Urothelium cell line (cell line): ENCODE measurements at places on chromosomes 12 and 14.

DNA sequence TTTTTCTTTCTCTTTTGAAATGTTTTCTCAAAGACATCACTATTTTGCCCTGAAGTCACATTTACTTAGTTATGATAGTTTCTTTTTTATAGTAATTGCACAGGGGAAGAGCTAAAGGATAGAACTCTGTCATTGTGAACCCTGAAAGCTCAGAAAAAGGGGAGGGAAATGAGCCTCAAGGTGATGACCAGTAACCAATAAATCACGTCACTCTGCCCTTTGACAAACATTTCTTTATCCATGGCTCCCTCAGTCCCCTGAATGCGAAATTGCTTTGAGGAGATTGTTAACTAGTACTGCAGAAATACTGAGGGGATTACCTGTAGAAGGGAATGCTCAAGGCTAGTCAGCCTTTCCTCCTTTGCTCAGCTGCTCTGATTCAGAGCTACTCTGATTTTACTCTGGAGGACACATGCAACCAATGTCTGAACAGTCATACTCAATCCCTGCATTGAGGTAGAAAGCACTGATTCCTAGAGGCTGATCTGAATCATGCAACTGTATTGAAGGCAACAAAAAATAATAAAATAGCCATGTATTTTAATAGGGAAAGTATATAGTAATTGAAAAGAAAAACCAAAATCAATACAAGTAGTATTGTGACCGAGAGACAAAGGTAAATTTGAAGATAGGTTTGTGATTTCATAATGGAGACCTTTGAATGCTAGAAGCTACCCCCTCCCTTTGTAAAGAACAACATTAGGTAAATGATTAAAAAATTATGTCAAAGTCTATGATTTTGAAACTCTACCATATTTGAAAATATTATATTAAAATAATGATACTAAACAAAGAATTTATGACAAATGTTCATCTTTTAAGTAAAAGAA is 24.7 kb downstream of the SLCO1B1 start:
- no peak for DNase-seq

- DNase-seq, result peak; percentile 78
Measured at GRCh38 chr12:9331218-9331626, 123.0 kb upstream of the PZP start.

GRCh38 chr12:95303476-95303875 is 85.9 kb downstream of the VEZT start:
- no peak for DNase-seq

DNA sequence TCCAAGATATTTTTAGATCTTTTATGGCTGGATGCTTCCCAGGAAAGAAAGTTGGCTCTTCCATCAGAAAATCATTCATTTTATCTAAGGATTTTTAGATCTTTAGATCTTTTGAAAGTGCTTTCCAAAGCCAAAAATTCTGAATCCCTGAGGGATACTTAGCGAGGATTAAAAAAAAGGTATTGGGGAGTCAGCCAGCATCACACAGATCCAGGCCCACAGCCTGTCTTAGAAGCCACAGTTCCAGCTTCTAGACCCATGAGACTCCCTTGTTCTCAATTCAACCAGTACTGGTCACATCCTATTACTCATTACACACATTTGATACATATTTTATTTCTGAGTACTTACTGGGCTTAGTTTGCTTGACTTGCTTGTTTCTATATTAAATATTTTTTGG is 49.9 kb downstream of the TSPAN8 start:
- DNase-seq, result no peak

DNA sequence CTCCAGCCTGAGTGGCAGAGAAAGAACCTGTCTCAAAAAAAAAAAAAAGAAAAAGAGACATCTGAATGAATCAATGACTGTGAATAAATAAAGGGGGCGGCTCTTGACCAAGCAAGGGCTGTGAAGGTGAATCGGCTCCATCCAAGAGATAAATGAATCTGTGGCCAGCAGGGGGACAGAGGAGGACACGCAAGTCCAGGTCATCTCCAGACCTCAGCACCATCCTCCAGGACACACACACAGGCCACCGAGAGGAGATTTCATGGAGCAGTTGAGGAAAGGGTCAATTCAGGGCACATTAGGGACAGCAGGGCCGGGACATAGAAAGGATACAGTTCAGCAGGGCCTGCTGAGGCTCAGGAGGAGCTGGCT is 21.6 kb downstream of the TRPV4 start:
- DNase-seq, result no peak

DNA sequence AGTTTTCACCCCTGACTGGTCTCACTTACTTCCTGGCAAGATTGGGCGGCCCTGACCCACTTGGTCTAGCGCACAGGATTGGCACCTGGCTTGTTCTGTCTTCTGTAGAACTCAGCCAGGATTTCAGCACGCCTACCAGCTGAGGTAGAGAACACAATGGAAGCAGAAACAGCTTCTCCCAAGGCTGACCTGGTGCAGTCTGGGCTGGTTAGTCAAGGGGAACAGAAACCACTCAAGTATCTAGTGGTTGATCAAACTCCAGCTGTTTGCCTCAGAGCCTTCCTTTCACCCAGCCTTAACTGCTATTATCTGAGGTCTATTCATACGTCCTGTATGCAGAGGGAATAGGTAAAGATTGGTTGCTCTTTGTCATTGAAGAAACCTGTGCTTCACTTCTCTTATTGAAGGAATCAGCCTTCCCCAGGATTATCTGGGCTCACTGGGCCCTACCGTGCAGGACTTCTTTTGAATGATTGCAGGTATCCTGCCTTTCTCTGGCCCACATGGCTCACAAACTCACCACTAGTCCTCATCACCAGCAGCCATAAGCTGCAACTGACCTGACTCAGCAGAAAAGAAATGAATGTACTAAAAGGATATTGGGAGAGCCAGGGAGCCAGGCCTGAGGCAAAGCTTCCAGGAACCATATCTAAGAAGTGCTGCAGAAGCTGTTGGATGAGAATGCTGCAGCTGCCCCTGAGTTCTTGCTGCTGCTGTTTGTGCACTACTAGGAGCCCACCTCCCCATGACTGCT is 2.5 kb upstream of the PLEKHD1 start:
- DNase-seq, result no peak

DNA sequence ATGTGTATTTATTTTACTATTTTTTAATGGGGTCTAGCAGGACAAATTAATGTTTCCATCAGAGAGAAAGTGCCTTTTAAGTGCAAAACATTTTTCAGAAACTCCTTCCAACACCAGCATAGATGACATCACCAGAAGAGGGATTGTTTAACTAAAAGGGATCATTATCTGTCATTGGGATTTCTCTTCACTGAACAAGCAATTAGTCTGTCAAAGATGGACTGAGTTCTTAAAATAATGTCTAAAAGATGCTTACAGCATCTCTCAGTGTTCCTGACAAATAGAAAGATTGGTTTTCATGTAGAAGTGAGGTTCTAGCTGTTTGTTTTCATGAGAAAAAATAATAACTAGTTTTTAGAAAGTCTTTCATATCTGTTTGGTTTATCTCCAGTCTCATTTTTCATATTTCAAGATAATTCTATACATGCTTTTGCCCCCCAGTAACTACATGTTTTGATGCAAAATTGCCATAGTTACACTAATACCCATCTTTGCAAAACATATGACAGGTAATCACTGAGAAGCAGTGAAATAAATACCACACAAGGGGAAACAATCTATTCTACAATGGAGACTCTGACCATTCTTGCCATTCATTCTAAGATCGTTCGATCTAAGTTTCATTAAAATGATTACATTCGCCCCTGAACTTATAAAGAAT is 850.3 kb downstream of the GALC start:
- no peak for DNase-seq

GRCh38 chr12:24839268-24839791 is 109.6 kb downstream of the BCAT1 start:
- no peak for DNase-seq

DNA sequence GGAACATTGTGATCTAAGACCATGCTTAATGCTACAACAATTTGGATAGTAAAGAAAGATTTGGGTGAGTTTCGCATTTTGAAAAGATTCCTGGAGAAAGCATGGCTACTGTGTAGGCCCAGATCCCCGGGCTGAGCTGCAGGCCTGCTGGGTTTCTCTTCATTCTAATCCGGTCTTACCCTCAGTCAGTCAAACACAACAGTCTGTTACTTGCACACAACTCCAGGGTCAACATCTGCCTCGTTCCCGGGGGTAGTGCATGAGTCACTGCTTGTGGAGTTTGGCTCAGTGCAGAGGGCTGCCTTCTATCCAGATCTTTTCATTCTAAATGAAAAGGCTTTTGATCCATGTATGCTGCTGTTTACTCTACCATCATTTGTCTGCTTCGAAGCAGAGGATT is 60.4 kb upstream of the SEL1L start:
- DNase-seq, result peak; percentile 17

DNA sequence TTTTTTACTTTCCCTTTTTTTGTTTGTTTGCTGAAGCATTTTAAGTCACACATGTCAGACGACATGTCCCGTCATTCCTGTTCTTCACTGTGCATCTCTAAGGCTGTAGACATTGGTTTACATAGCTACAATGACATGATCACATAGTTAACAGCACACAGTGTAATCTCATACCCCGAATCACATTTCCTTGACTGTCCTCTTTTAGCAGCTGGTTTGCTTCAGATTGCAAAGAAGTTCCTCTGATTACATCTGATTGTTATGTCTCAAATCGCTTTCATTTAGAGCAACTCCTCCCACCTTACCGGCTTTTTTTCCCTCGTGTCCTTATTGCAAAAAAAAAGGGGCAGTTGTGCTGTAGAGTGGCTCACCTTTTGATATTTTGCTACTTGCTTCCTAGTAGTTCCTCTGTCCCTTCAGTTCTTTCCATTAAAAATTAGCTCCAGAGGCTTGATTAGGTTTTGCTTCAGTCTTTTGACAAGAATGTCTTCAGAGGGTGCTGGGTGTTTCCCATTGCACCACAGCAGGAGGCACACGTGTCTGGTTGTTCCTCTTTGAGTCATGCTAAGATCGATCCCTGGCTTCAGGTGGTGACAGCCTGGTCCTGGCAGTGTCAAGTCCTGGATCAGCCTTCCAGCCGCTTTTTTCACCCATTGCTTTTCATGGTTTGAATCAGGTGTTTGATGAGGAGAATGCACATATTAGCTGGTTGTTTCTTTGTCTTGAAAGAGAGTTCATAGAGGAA is 35.0 kb downstream of the ZNF664 start:
- DNase-seq, result no peak

GRCh38 chr12:54216797-54217661 is 28.2 kb upstream of the SMUG1 start:
- DNase-seq, result peak; percentile 85
